Esophagus muscularis mucosa (tissue), 4 donors: ENCODE measurements at places on chromosomes 4 and X.

GRCh38 chrX:2373615-2374014 is 127.2 kb downstream of the DHRSX start:
- no peaks in the 10 kb centered on the region for H3K36me3 ChIP-seq
- no peaks in the 10 kb centered on the region for H3K4me1 ChIP-seq
- H3K27ac ChIP-seq: no peak overlapping the region
- no peak for DNase-seq

GRCh38 chrX:72142094-72142793 is 10.5 kb upstream of the RTL5 start:
- no peak overlapping the region for H3K27ac ChIP-seq
- no peaks in the 10 kb centered on the region for H3K4me1 ChIP-seq
- no peaks in the 10 kb centered on the region for H3K27me3 ChIP-seq
- DNase-seq: no peak
- H3K36me3 ChIP-seq: no peaks in the 10 kb centered on the region

- no peak overlapping the region for H3K27ac ChIP-seq
- peaks cover 16% of the 10 kb centered on the region for H3K4me1 ChIP-seq
- DNase-seq: no peak
- no peaks in the 10 kb centered on the region for H3K27me3 ChIP-seq
- no peak overlapping the region for H3K4me3 ChIP-seq
Observed at GRCh38 chr4:153138736-153139135, 65.5 kb upstream of the TRIM2 start.

- no peak overlapping the region for H3K4me3 ChIP-seq
- no peak overlapping the region for H3K27ac ChIP-seq
- no peaks in the 10 kb centered on the region for H3K36me3 ChIP-seq
- DNase-seq: peak; percentile 45
Observed at GRCh38 chr4:13344216-13344615, 139.9 kb downstream of the RAB28 start.

DNA sequence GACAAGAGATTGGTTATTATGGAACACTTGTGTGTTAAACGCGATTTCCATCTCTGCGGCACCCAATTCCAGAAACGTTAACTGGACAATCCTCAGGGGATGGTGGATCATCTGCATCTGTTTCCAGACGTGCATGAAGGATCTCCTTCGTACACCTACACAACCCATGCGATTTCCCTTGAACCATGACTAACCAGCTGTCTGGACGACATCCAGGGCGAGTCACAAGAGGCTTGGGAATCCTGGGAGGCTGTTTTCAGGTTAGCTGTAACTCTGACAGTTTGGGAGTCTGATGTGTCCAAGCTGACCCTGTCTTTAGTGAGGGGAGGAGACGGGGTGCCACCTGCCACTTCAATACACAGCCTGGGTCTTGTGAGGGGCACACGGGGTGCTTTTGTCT is 84.5 kb downstream of the GATB start:
- H3K27me3 ChIP-seq: no peaks in the 10 kb centered on the region
- H3K27ac ChIP-seq: no peak overlapping the region
- no peaks in the 10 kb centered on the region for H3K36me3 ChIP-seq
- DNase-seq: no peak

GRCh38 chr4:36024901-36025660 is 219.2 kb downstream of the ARAP2 start:
- H3K27me3 ChIP-seq: no peaks in the 10 kb centered on the region
- no peaks in the 10 kb centered on the region for H3K4me1 ChIP-seq
- no peak overlapping the region for H3K4me3 ChIP-seq
- DNase-seq: no peak
- H3K36me3 ChIP-seq: no peaks in the 10 kb centered on the region
